ENCODE measurements at places on chromosomes 2 and 18.

DNA sequence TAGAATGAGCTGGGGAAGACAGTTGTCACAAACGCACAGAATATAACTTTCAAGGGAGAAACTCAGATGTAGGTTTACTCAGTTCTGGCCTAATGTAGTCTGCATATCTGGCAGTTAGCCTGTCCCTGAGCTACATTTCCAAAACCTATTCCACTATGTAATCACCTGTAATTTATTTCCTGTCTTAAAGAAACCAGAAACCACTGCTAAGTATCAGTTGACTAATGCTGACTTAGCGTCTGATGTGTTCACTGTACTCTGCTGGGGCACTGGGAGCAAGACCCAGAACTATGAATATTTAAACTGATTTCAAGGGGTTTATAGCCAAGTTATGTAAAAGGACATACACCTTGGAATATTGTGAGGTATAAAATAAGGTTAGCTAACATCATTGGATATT lies 1995.2 kb upstream of the PIK3C3 start:
- DNase-seq: no peak

DNA sequence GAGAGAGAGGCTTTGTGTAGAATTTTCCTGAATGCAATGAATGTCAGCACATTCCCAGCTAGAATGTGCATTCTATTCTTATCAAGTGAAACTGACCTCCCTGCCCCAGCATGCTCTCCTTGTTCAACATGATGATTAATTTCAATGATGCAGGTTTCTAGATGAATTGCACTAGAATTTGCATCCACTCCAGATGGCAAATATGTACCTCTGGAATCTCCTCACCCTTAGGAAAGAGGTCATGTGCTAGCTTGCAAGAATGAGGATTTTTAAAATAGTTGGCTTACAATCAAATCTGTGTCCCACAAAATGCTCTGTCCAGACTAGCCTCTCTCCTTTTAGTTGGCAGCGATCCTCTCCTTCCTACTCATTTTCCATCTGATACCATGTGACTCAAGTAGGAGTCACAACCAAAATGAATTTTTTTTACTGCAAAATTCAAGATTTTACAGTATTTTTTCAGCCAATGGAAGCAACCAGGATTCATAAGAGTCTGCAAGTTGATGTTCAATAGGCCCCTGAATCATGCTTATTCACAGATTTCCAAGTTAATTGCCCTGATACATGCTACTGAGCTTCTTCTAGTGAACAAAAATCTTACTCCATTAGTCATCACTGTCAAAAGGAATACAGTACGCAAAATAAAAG lies 21.0 kb upstream of the STAT4 start:
- no peak for DNase-seq

- DNase-seq: no peak
Observed at GRCh38 chr18:46660957-46661749, 4.1 kb upstream of the LOXHD1 start.

DNA sequence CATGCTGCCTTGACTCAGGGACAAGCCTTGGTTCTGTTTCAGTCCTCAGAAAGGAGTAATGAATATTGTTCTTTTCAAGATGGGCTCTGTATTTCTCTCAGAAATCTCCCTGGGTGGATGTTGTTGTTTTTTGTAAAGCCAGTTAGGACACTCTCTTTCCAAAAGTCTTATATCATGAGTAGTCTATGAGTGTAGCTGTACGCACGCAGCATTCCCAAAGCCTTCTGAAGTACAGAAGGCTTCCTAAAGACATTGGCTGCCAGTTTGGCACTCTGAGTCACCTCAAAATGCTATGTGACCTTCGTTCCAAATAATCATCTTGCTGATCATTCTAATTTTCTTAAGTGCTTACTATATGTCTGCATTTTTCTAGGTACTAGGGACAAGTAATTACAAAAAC lies 16.7 kb upstream of the GTF2A1L start:
- DNase-seq: no peak

- no peak for DNase-seq
Observed at GRCh38 chr18:10030816-10031541, 117.2 kb downstream of the VAPA start.

DNA sequence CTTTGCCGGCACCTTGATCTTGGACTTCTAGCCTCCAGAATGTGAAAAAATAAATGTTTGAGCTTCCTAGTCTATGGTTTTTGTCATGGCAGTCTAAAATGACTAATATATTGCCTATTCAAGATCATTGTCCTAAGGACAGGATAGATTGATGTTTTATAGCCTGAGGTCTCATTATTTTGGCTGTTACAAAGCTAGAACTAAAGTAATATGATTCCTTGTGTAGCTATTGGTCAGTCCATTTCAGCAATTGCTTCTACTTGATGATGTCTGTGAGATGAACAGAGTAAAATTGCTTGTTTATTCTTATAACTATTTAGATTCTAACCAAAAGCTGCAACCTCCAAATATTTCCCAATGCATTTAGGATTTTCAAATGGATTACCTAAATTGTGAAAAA lies 145.0 kb downstream of the HRH4 start:
- DNase-seq: no peak

All from stimulated activated CD8-positive, alpha-beta memory T cell treated with anti-CD3 and anti-CD28 coated beads, Interleukin-7, amount 100 ng/mL, for 1 hour (primary cell).